Suprapubic skin (tissue), 4 donors: ENCODE measurements at places on chromosomes 1 and 21.

DNA sequence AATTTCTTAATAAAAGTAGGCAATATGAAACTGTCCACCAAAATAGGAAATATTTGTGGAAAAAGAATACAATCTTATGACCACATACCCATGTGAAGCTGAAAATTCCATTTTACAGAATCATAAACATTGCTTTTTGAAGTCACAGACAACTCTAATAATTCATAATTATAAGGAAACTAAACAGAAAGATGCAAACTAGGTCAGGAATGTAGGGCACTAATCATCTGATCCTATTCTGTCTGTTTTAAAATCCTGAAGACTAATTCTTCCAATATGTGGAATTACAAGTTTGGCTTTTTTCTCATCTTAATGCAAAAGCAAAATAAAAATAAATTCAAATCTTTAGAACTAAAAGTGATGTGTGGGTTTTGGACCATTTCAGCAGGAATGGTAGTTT is 528.6 kb downstream of the LTN1 start:
- DNase-seq, result no peak

DNA sequence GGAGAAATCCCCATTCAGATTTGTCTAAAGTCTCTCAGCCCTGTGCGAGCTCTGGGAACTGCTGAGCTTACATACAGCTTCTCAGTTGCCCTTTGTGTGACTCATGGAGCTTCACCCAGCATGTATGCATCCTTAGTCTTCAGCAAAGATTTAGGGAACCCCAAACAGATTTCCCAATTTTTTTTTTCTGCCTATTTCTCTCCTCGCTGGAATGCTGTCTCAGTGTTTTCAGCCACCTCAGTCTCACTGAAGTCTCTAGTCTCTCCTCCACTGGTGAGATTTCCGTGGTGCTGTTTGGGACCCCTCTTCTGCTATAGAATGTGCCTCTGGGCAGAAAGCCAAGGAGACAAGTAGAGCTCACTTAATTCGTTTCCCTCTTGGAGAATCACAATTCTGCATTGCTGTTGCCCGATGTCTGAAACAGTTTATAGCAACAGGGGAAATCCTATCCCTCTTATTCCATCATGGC is 28.1 kb upstream of the TXLNA start:
- DNase-seq, result no peak

DNA sequence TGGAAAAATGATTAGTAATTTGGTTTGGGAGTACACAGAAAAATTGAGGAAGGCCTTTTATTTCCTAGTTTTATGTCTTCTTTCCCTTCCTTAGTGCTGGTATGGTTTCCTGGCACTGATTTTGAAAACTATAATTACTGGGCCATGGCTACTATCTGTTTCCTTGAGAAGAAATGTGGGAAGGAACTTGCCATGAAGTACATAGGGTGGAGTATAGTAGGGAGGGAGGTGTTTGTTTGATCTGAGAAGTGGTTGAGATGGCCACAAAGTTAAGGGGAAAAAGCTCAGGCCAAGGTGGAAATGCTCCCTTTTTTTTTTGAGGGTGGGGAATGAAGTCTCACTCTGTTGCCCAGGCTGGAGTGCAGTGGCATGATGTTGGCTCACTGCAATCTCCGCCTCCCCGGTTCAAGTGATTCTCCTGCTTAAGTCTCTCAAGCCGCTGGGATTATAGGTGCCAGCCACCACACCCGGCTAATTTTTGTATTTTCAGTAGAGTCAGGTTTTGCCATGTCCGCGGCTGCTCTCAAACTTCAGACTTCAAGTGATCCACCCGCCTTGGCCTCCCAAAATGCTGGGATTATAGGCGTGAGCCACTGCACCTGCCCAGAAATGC is 11.3 kb downstream of the HJV start:
- no peak for DNase-seq

- no peak for DNase-seq
Observed at GRCh38 chr1:186682736-186683135, 2.5 kb upstream of the PTGS2 start.

GRCh38 chr1:181391301-181391900 is 91.9 kb upstream of the CACNA1E start:
- no peak for DNase-seq

DNA sequence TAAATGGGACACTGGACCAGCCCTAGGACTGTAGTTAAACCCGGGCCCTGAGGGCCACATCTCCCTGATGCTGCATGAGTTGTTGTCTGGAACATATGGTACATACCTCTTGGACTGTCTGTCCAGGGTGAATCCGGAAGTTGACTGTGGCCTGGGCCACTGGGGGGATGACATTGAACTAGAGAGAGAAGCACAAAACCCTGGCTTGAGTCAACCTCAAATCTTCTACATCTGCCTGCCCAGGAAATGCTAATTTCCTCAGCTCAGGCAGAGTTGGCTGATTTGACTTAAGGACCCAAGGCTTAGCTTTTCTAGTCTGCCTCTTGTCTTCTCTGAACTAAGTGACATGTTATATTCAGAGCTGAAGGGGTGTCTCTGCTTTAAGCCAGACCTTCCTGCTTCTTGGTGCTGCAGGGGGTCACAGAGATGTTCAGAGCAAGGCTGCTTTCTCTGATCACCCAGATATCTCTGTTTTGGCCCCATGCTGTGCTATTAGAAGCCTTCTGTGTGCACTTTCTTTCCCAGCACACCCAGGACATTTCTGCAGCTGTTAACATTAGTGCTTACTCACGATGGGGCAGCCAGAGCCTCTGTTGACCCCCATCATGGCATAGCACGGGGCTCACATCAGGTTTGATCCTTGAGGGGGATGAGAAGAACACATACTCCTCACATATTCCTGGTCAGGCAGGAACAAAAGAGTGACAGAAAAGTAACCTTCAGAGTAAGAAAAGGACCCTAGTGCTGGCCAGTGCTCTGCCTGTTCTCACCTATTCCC is 9.6 kb downstream of the PM20D1 start:
- DNase-seq, result no peak

DNA sequence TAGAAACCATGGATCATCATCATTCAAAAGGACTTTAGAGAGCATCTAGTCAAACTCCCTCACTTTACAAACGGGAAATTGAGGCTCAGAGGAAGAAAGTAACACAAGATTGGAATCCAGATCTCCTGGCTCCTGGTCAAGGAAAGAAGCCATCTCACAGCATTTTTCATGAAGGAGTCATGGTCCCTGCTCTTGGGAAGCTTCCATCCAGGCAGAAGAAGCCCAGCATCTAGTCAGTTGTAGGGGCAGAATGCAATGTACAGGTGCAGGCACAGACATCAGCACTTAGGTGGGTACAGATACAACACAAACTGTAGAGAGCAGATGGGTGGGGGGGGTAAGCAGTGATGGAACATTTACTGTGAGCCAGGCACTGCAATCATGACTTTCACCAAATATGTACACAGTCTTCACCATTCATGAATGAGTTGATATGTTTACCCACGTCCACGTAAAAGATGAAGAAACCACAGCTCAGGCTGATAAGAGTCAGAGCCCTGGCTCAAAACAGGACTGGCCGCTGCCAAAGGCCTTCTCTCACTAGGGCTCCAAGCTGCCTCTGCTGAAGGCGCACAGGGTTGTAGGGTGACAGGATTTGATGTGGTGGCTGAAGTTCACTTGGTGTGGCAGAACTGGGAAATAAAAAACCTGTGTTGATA is 44.0 kb downstream of the OPTC start:
- no peak for DNase-seq
